ENCODE measurements at places on chromosomes 16 and 17. TPM values are rescaled to one million over a fixed set of nuclear protein-coding genes. Genes with fewer than 3 reads are reported as not detected.

The CA5A gene
- total RNA-seq: not detected

The KRTAP1-5 gene
- total RNA-seq: not detected

The SERPINF2 gene
- not detected for total RNA-seq

The UBE2I gene
- total RNA-seq: 48.5 TPM

The RPGRIP1L gene
- total RNA-seq: 24.1 TPM

The MSI2 gene
- total RNA-seq: 31.0 TPM

The USH1G gene
- total RNA-seq: 0.41 TPM

The ACAP1 gene
- total RNA-seq: 0.41 TPM

The LIMD2 gene
- total RNA-seq: 19.2 TPM

The ALDH3A1 gene
- 0.41 TPM for total RNA-seq

The SYCE1L gene
- 1.2 TPM for total RNA-seq

The TRAPPC2L gene
- total RNA-seq: 26.5 TPM

The PIMREG gene
- 4.1 TPM for total RNA-seq

The ABCC6 gene
- 0.41 TPM for total RNA-seq

The C16orf92 gene
- not detected for total RNA-seq

The RECQL5 gene
- total RNA-seq: 6.1 TPM

The TNP2 gene
- not detected for total RNA-seq

The PRR35 gene
- total RNA-seq: not detected

Data from frontal cortex (tissue), 4 donors.